Esophagus mucosa (tissue), 1 donor: ENCODE measurements at places on chromosomes 12 and 14. TPM values are rescaled to one million over a fixed set of nuclear protein-coding genes. Genes with fewer than 3 reads are reported as not detected.

DNA sequence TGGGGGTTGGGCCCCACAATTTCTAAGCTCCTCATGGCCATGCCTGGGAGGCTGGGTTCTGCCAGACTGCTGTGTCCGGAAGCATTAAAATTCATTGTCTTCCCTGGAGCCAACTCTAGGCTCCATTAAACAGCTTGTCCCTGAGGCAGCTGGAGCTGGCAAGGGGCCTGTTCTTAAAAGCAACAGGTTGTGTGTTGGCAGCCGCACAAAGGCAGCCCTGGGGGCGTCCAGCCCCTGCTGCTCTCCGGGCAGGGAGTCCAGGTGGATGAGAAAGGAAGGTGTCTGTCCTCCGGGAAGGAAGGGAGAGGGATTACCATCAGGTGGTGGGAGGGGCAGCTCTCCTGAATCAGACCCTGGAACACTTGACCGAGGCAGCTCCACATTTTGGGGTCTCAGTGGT lies 98.9 kb downstream of the CHST11 start:
- no peak for ATAC-seq

SOAT2 gene
- total RNA-seq = not detected

DNA sequence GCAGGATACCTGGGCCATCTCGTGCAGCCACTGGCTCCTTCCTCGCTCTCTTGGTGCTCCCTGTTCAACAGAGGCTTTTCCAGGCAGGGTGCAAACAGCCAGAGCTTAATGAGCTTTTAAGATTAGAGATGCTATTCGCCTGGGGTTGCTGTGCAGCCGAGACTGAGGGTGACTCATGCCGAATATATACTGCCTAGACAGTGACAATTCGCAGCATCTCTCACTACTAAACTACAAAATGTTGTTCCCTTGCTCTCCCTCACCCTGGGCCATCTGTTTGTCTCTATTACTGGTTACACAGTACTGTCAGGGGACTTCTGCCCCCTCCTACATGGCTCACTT lies 26.0 kb upstream of the TESC start:
- peak; percentile 49 for ATAC-seq

GRCh38 chr14:59305836-59306555 lies 117.5 kb downstream of the DAAM1 start:
- no peak for ATAC-seq

RNU6-7 gene
- total RNA-seq = not detected

DNA sequence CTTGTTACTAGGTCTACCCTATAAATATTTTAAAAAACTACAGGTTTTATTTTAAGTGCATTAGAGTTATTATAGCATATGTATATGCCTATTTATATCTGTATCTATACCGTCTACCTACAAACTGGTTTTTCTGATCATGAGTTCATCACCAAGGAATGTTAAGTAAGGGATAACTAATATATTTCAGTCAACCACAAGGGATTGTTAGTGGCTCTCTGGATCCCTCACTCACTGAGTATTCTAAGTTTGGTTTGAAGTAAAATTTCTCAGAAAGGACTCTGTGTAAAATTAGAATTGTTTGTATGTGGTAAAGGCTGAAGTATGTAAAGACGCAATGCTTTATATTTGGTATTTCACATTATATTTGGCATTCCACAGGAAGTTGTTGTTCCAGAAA lies 4.8 kb downstream of the EPYC start:
- no peak for ATAC-seq
